ENCODE measurements at places on chromosomes 5 and 9.

GRCh38 chr5:17157916-17158529 lies 59.4 kb upstream of the BASP1 start:
- DNase-seq: no peak

DNA sequence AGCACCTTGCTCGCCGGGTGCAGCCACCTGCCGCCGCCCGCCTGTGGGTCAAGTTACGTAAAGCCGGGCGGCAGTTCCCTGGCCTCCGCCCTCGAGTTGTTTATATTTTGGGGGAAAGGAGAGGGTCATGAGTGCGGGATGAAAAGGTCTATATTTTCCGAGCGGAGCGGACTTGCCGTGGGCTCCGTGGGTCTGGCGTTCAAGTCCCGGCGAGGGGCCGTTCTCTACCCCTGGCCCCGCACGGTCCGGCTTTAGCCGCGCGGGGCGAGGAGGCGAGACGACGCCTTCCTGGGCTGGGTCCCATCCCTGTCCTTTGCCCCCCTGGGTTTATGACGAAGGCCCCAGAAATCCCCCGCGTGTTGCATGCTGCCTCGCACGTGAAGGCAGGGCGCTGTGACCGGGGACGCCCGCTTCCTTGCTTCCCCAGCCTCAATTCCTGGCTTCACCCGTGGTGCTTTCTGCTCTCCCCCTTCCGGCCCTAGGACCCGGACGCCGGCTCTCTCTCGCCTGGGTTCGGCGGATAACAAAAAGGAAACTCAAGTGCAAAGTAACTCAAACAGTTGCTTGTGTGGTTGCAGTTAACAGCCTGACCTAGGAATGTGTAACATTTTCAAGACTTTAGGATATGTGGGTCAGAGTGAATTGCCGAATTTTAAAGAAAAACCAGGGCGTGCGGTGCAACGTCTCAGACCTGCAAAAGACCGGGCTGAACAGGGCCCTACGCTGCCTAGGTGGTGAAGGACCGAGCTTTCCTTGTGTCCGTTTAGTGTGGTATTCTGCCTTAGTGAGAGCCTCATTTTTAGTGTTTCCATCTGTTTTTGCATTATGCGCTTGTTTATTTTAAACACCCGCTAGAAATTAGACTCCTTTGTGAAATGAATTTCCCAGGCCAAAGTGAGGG lies 810 bp downstream of the VPS13A start:
- DNase-seq: peak; percentile 48

GRCh38 chr5:168713051-168713450 lies 133.9 kb upstream of the PANK3 start:
- no peak for DNase-seq

- no peak for DNase-seq
Observed at GRCh38 chr9:121217609-121218292, 16.1 kb upstream of the RAB14 start.

- no peak for DNase-seq
Observed at GRCh38 chr9:133752739-133753446, 14.7 kb upstream of the SARDH start.

DNA sequence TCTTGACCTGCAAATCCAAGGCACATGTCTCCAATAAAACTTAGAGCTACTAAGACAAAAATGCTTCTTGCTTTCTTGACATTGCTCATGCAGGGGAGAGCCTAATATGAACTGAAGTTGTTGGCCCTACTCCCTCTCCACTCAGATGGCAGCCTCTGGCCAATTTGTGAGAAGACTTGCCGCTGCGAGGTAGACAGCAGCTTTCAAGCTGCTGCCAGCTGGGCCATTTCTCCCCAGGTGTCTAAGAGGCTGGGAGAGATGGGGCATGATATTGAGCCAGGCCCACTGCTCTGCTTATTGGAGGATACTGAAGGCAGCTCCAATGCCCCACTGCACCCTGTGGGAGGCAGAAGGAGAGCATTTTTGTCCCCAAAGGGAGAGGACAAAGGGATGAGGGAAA lies 380.5 kb downstream of the RASEF start:
- no peak for DNase-seq

Measured in T-helper 1 cell (primary cell).